ENCODE measurements at places on chromosomes 4 and X.

- no peak for DNase-seq
Observed at GRCh38 chr4:38976308-38976707, 55.9 kb downstream of the TMEM156 start.

DNA sequence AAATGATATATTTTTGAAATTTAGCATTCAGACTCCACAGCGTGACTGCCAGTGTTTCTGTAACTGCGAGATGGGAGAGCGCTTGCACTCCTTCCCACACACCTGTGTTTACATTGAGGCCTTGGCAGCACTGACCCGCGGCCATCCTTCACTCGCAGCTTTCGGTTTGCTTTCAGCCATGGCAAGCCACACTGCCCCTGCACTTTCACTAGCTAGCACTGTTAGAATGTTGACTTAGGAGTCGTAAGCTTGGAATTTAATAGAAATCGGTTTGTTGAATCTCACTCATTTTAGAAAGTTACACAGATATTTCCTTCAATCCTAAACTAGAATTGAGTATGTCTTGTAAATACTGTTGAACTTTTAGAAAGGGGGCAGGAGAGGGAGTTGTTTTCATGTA is 136.2 kb downstream of the CFAP299 start:
- DNase-seq, result no peak

DNA sequence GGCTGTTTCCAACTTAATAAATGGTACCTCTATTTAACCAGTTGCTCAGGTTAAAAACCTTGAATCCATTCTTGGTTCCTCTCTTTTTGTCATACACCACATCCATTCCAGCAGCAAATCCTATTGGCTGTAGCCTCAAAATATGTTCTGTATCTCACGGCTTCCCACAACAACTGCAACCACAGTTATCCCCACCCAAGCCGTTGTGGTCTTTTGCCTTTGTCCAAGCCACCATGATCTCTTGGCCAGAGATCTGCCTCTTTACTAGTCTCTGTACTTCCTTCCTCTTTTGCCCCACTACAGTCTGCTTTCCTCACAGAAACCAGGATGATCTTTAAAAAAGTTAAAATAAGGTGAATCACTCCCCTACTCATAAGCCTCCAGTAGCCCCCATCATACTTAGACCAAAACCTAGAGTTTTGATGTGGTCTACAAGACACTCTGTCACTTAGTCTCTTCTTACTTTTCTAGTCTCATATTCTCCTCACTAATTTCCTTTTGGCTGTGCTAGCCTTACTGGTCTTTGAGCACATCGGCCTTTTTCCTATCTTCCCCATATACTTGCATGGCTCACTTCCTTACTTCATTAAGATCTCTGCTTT is 10.3 kb downstream of the MAOA start:
- DNase-seq, result no peak

- DNase-seq, result no peak
Observed at GRCh38 chr4:151567056-151567455, 158.1 kb downstream of the FHIP1A start.

- no peak for DNase-seq
Observed at GRCh38 chr4:44025376-44026020, 423.1 kb downstream of the KCTD8 start.

GRCh38 chrX:80266979-80267378 is 153.3 kb upstream of the TENT5D start:
- DNase-seq, result no peak

DNA sequence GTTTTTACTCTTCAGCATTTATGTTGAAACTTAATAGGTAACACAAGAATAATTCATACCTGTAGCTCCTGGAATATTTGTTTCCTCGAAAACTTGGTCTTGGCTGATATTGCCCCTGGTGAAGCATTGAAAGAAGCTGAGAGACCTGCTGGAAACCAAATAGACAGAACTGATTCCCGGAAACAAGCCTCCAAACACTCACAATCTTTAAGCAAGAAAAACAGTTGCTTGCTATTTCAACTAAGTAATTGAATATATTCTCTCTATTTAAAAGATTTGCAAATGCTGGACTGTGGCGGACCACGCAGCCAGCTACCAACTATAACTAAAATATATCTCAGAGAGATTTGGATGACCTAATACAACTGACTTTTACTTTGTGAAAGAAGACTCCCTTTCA is 3.6 kb downstream of the PCDH18 start:
- DNase-seq, result no peak

DNA sequence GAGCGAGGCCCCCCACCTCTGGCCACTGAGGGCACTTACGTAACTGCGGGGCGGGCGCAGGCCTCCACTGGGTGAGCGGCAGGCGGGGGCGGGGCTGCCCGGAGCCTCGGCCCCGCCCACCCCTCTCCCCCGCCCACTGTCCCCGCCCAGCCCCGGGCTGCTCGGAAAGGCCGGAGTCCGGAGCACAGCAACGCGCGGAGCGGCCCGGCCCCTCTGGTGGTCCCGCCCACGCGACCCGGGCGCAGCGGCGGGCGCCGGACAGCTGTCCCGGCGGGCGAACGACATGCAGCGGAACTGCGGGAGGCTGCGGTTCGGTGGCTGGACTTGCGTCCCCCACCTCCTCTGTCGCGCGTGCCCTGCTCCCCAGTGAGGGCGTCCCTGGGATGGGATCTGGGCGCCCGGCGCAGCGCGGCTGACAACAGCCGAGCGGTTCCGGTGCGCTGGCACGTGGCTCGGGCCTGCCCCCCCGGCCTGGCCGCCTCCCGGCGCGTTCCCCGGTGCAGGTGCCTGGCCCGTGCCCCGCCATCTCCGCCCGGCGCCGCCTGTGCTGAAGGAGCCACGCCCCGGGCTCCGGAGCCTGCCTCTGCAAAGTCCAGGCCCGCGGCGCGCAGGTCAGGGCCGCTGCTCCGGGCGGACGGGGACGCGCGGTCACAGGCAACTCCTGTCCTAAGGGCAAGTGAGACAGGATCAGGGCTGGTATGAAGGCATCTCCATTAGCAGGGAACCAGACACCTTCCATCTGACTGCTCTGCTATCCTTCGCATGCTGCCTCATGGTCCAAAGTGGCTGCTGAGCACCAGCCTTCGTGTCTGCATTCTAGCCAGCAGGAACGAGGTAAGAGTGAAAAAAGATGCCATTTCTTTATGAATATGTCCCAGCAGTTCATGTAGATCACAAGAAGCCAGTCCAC is 21.8 kb upstream of the JAKMIP1 start:
- peak; percentile 11 for DNase-seq

DNA sequence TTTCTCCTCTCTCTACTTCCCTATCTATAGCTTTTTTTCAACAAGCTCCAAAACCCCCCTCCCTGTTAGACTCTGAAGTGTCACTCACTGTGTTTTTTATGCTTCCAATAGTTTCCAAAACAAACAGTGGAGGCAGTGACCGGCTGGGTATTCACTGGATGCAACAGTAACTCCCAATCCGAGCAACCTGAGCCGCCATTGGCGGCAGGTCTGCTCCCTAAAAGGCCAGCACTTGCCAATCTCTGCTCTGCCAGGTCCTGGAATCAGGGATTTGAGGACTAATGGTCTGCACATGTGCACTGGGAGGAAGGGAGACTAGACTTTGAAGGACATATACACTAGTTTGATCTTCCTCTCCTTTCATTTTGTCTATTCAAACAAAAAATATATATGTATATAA is 7.1 kb downstream of the TBX22 start:
- DNase-seq, result no peak

GRCh38 chr4:149279331-149279730 is 536.3 kb downstream of the IQCM start:
- no peak for DNase-seq

GRCh38 chr4:84647312-84647884 is 64.5 kb downstream of the CDS1 start:
- DNase-seq, result no peak

DNA sequence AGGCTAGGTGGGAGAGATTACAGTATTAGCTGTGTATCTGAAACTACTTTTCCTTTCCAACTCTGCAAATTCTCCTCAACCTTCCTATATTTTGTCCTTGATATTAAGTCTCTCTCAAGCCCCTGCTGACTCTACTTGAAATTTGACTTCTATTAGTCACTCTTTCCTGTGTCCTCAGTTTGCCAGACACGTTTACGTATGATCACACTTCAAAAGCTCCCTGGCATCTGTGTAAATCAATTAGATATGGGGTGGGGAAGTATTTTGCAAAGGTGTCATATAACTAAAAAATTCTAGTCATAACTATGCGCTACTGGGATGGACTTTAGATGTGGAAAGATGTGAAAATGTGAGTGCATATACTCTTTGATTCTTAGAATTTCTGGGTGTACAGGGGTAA is 67.4 kb upstream of the ARHGAP24 start:
- DNase-seq, result no peak

- no peak for DNase-seq
Observed at GRCh38 chrX:114800719-114801118, 216.7 kb downstream of the IL13RA2 start.

- DNase-seq, result peak; percentile 68
Observed at GRCh38 chrX:53716328-53717088, 30.0 kb upstream of the HUWE1 start.

DNA sequence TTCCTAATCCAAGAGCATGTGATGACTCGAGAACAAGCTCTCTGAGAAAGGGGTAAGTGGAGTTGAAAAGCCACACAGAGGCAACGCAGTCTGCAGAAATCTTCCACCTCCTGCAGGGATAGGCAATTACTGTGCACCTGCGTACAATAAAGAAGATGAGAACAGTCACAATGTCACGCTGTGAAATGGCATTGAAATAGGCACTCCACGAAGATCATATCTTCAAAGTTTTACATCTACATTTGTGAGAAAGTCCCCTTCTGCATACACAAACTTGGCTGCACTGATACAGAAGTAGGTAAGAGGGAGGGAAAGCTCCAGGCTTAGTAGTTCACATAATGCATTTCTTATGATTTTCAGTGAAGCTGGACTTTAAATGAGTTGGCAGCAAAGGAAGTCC is 27.1 kb downstream of the DDX60L start:
- no peak for DNase-seq

DNA sequence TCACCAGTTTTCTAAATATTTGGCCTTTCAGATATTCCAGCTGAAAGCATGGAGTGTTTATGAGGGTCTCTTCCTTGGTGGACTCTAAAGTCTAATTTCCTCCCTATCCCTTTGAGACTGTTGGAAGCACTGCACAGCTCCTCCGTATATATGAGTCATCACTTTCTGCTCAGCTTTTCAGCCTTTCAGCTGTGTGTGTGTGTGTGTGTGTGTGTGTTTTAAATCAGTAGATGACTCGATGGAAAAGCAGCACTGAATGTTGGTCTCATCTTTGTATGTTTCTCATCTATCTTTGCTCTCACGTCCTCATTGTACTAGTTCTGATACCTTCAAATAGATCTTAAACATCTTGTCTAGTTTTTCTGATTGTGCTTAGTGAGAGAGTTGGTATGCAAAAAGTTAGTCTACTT is 81.6 kb downstream of the ZFX start:
- no peak for DNase-seq

DNA sequence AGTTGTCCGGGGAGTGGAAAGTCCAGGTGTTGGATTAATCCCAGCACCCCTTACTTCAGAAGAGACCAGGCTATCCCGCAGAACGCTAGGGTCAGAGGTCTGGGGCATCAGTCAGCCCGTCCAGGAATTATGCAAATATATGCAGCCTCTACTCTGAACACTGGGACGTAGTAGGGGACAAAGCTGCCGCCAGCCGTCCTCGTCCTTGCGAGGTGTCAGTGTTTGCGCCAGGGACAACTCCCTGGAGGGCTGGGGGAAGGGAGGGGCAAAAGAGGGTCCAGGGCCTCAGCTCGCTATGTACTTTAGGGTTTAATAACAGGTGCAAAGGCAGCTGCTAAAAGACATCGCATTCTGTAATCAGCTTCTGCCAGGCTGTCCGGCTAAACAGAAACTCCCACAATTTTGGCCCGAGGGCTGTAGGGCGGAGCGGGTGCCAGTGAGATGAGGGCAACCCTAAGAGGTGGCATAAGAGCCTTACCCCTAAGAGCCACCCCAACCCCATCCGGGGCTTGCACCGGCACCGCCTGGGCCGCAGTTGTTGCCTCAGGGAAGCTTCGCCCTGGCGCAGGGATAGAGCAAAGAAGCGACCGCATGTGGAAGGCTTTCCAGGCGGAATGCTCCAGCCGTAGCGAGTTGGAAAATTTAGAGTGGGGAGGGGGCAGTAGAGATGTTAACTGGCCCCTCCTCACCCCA is 8.4 kb downstream of the HAND2 start:
- no peak for DNase-seq

DNA sequence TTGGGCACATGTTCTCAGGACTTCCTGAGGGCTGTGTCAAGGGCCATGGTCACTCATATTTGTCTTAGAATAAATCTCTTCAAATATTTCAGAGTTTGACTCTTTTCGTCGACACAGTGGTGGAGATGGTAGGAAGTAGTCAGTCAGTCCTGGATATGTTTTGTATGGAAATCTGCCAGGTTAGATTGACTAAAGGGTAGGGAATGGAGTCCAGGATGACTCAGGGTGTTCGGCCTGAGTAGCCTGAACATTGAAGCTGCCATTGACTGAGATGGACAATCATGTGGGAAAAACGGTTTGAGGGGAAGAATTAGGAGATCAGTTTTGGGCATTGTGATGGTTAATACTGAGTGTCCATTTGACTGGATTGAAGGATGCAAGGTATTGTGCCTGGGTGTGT is 177.1 kb upstream of the CENPE start:
- DNase-seq, result no peak

DNA sequence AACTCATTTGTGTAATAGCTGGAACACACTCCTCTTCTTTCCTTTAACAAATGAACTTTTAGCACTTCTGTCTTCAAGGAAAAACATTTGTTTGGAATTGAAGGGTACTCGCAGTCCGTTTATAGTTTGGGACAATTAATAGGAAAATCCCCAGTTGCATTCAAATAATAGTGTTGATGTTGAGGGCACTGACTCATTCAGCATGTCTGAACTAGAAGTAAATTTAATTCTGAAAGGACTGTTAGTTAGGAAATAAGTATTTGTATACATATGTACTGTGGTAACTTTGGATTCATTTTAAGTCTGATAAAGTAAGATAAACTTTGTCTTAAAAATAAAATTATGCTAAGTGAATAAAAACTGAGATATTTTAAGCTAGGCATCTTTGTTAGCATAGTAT is 27.2 kb downstream of the FAM199X start:
- no peak for DNase-seq

GRCh38 chr4:53801373-53801772 is 210.1 kb upstream of the LNX1 start:
- DNase-seq, result no peak

DNA sequence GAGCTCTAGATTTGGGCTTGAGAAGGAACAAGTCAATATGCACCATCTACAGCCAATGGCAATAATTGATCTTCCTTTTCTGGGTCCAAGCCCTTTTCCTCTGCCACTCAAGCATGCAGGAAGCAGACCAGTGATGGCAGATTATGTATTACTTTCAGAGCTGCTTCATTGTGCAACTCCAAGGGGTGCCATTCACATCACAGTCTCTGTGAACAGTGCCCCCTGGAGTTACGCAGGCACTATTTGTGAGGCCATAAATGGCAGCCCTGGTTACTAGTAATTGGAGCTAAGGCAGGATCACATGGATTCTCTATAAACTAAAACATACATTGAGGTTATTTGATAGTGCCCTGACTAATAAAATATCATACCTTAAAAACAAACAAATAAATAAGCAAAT is 313.4 kb upstream of the SLC7A11 start:
- DNase-seq, result no peak

- no peak for DNase-seq
Observed at GRCh38 chrX:106144755-106145639, 23.1 kb upstream of the PWWP3B start.

- DNase-seq, result peak; percentile 55
Observed at GRCh38 chrX:9355739-9356138, 109.1 kb upstream of the TBL1X start.

- DNase-seq, result no peak
Observed at GRCh38 chrX:140509468-140510305, 4.8 kb upstream of the SOX3 start.

Data from CD4-positive, alpha-beta T cell treated with Interleukin-15 for 4 hours (primary cell).